ENCODE measurements at places on chromosomes 4 and X. TPM values are rescaled to one million over a fixed set of nuclear protein-coding genes. Genes with fewer than 3 reads are reported as not detected.

Gene ADH1A
- total RNA-seq: not detected

Gene PCDH11X
- total RNA-seq: not detected

Gene DGKK
- not detected for total RNA-seq

Gene FREM3
- under 0.01 TPM for total RNA-seq

Gene SPIN2A
- 0.19 TPM for total RNA-seq

Gene FGB
- total RNA-seq: not detected

Gene ASB12
- total RNA-seq: not detected
